ENCODE measurements at places on chromosomes 7 and 10.

- no peak for DNase-seq
These were observed 260.8 kb downstream of the SNX13 start for GRCh38 chr7:17679458-17679857.

- DNase-seq, result no peak
These were observed 429.0 kb upstream of the POT1 start for GRCh38 chr7:125358551-125359167.

GRCh38 chr10:116111483-116112095 is 161.4 kb downstream of the GFRA1 start:
- DNase-seq, result no peak

GRCh38 chr10:132630666-132631337 is 93.2 kb downstream of the INPP5A start:
- DNase-seq, result no peak

DNA sequence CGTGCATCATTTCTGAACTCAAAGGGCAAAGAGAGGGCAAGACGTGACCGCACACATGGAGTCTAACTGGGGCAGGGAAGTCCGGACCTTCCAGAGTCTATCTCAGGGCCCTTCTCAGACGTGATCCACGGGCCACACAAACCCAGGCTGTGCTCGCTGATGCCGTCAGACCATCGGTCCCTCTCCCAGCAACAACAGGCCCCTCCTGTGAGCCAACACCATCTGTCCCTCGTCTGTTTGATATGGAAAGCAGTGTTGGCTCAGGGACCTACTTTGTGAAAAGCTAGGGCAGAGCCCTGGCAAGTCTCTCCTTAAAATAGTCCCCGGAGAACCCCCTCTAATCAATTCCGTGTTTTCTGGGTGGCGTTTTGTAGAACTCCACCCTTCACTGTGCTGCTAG is 208.8 kb downstream of the TCERG1L start:
- no peak for DNase-seq

- no peak for DNase-seq
These were observed 165.8 kb downstream of the INHBA start for GRCh38 chr7:41536873-41537665.

DNA sequence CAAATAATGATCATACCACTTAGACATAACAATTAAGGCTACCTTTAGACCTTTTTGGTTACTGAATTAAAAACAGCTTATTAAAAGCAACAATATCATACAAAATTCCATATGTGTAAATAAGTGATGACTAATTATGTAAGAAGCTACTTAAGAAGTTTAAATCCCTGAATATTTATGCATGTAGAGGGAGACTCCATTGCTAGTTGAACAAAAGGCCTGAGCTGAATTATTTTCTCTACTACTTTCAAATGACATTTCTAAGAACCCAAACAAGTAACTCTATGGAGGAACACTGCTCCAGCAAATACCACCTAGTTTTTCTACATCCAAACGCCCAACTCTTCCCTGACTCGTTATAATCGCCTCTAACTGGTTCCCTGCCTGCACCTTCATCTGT is 31.5 kb downstream of the EPC1 start:
- DNase-seq, result no peak

DNA sequence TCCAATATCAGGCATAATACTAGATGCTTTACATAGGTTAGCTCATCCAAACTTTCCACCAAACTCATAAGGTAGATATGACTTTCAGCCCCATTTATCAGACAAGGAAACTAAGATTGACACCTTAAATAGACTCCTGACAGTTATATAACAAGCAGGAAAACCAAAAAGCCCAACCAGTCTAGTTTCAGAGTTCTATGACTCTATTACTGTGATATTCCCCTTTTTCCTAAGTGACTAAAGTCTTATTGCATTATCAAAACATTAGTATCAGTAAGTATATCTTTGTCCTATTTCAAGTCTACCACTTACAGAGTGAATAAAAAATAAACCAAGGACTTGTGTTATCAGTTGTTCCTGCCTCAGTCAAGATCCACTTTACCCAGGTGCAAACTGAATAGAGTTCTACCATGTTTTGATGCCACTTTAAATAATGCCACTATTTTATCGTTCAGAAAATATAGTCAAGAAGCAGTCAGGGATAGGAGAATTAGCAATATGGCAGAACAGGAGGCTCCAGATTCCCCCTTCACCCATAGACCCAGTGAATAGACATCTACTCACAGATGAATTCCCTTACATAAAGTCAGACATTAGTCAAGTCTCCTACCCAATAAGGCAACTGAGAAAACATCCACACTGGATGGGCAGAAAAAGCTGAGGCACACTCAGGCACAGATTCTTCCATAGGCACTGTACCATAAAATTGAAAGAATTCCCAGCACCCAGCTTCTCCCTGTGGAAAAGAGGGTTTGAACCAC is 74.1 kb downstream of the CRPPA start:
- no peak for DNase-seq

Data from stimulated activated naive CD8-positive, alpha-beta T cell treated with anti-CD3 and anti-CD28 coated beads, Interleukin-15, amount 100 ng/mL, for 72 hours (primary cell).